ENCODE measurements at places on chromosomes 12 and 14.

DNA sequence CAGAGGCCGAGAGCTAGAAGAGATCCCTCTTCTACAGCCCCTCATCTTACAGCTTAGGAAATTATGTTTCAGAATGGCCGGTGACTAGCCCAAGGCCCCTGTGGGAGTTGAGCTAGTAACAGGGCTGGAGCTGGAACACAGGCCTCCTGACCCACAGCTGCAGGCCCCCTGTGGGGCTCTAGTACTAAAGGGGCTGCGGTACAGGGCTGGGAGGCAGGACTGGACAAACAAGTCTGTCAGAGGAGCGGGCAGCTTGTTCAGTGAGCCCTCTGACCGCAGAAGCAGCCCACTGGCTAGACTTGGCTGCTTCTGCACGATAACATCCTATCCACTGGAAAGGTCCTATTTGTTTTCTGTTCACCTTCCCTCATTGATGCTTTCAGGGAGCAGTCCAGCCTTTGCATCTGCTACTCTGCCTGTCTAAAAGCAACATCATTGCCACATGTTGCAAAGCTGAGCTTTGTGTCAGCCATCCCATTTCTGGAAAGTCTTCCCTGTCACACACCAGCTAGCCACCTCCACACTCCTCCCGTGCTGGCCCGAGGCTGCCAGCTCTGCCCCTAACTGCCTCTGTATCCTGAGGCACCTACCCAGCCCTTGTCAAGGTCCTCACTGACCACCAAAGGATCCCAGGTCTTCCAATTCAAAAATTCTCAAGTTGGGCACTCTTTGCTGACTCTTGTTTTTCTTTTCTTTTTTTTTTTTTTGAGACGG is 10.2 kb downstream of the PSMC1 start:
- no peak for DNase-seq

DNA sequence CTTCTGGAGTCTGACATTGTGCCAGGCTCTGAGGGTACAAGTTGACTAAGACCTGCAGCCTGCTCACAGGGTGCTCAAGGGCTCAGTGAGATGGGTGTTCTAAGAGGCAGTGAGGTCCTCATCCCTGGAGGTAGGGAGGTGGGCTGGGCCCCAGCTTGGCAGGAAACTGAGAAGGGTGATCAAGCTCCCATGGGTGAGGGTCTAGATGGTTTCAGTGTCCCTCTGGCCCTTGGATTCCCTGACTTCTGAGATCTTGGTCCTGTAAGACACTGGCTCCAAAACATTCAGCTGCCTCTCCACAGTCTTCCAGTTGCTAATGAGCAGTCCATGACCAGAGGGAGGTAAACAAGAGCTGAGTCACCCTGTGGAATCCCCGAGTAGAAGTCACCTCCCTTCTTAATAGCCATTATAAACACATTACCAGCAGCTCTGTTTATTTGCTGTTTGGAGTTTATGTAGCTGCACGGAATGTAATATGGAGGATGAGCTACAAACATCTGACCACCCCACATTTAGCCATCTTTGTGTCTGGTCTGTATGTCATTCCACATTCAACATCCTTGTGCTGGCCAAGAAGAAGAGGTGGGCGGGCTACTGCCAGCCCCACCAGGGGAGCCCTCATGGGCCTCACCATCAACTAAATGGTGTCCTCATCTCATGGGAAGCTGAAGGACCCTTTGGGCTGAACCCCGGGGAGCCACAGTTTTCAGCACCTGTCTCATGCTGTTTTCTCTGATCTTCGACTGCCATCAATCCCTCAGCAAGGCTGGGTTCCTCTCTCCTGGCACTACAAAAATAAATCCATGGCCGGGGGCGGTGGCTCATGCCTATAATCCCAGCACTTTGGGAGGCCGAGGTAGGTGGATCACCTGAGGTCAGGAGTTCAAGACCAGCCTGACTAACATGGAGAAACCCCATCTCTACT is 37.2 kb upstream of the BDKRB2 start:
- DNase-seq, result no peak

DNA sequence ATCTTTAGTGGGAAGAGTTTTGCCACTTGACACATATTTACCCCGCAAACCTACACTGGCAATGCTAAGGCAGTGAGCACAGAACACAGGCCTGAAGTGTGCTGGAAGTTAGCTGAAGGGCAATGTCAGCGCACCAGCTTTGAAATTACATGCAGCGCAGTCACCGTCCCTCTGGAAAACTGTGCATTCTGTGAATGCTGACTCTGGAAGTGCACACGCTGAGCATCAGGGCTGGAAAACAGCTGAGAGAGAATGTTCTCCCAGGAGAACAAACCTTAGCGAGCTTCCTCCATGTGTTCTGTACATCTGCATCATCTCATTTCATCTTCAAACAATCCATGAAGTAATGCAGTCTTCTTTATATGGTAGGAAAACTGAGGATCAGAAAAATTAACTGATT is 448.2 kb downstream of the NRXN3 start:
- DNase-seq, result no peak

DNA sequence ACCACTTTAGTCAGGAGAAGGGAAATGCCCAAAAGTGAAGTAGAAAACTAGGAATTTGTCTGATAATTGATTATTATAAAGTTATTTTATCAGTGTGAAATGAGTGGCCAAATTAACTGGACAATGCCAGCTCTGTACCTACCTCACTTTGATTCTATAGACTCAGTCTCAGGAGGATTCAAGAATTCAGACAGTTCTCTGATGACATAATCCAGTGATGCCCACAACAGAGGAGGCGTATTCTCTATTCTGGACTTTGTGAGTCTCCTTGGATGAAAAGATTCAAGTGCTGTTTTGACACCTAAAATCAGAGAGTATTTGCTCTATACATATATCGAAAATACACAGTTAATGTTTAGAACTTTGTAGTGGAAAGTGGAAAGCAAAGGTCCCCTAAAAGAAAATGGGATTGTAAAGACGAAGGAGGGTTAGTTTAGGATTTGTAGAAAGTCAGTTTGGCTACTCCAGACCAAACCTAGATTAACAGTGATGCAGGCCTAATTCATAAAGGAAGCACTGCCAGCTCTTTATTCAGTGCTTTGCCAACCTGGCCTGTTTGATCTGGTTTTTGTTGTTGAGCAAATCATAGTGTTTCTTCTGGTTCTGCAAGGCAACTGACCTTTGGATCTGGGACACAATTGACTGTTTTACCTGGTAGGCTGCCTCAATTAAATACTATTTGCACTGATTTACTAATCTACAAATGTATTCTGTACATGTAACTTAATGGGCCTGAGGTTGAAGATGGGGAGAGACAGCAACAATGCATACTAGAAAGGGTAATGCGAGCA is 67.4 kb downstream of the DAD1 start:
- no peak for DNase-seq

DNA sequence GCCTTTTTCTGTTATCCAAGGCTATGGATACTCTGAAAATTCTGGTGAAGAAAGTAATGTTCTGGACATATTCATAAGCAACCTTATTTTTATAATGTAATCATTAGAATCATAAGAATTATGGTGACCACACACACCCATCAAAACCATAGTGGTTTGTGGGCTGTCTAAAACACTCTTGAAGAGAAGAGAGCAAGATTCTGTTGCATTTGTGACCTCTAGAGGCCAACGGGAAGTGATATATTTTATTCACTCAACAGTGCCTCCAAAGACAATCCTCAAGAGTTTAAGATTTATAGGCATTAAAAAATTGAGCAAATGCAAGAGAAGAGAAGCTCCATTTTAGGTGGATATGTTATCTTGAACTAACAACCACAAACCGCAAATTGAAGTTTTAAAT is 68.5 kb upstream of the LGR5 start:
- DNase-seq, result no peak

GRCh38 chr14:68777644-68778043 is 15.2 kb downstream of the ZFP36L1 start:
- no peak for DNase-seq

GRCh38 chr12:2013086-2013485 is 8.8 kb upstream of the DCP1B start:
- no peak for DNase-seq

DNA sequence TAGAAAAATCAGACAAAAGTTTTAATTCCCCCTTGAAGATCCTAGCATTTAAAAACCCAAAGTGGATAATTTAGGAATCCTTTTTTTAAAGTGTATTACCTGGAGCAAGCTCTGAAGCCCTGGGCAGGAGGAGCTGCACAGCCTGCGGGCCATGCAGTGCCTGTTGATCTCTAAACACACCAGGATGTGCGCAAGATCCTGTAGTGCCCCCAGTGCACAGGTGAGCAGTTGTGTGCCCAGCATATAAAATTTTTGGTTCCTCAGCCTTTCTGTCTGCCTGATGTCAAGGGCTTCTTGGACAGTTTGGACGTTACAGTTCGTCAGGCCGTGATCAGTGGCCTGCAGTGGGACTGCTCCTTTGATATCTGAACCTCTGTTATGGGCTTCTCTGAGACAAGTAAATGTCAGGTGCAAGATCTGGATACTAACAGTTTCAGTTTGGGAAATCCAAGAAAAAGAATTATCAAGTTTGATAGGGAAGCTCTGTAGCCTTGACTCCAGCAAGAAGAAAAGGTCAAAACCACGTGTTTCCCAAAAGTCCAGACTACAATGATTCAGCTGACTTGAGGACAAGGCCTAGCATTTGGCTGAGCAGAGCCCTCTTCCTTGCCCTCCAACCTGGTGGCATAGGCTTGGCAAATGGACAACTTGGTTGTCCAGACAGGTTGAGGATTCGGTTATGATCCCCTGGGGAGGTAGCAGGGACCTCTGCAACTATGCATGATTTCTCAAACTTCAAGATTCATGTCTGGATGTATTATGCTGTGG is 1.0 kb downstream of the ATXN7L3B start:
- peak; percentile 4 for DNase-seq

DNA sequence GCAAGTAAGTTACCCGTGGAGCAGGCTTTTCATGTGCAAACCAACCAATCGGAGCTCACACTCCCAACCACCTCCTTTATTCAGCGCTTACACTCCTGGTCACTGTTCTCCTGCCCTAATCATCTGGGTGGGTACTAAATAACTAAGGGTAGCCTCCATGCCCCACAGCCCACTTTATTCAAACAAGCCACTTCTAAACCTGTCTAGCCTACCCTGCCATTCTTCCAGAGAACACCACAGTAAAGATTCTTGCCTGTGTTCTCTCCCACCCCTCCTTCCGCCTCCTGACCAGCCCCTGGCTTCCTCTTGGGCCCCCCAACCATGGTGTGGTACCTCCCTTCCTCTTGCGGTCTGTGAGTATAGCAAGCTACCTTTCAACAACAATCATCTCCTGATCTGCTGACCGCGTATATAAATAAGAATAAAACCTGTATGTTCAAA is 581.9 kb downstream of the VRK1 start:
- DNase-seq, result no peak

GRCh38 chr12:75549989-75550388 is 38.6 kb upstream of the KRR1 start:
- no peak for DNase-seq

DNA sequence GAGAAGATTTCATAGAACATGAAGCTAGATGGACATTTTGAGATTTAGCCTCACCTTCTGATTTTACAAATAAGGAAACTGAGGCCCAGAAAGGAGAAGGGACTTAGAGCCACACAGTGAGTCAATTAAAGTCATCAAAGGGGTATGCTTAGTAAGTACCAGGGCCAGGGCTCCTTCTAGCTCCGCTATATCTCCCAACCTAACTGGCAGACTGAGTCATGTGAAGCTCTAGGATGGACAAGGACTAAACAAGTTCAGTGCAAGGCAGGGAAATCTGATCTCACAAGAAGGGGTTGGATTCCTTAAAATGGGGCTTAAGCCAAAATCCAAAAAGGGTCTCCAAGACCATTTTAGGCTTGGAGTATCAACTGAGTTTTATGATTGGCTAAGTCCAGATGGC is 215.8 kb downstream of the PHLDA1 start:
- DNase-seq, result no peak

DNA sequence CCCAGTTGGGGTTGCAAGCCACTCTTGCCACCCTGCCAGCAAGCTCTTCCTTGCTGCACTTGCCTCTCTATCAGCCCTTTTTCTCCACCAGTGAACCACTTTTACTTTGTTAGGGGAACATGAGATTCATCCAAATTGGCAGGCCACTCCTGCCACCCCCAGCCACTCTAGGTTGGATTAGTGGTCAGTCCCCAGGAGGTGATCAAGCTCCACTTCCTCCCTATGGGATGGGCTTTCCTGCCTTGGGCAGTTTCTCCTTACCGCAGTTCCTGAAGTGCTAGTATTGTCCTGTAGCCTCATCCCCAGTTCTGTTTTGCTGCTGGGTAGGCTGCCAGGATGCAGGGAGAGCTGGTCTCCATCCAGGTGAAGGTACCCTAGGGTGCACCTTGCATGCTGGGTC is 104.5 kb downstream of the ALG10 start:
- DNase-seq, result no peak

GRCh38 chr12:67681105-67681778 is 32.7 kb downstream of the DYRK2 start:
- DNase-seq, result no peak

DNA sequence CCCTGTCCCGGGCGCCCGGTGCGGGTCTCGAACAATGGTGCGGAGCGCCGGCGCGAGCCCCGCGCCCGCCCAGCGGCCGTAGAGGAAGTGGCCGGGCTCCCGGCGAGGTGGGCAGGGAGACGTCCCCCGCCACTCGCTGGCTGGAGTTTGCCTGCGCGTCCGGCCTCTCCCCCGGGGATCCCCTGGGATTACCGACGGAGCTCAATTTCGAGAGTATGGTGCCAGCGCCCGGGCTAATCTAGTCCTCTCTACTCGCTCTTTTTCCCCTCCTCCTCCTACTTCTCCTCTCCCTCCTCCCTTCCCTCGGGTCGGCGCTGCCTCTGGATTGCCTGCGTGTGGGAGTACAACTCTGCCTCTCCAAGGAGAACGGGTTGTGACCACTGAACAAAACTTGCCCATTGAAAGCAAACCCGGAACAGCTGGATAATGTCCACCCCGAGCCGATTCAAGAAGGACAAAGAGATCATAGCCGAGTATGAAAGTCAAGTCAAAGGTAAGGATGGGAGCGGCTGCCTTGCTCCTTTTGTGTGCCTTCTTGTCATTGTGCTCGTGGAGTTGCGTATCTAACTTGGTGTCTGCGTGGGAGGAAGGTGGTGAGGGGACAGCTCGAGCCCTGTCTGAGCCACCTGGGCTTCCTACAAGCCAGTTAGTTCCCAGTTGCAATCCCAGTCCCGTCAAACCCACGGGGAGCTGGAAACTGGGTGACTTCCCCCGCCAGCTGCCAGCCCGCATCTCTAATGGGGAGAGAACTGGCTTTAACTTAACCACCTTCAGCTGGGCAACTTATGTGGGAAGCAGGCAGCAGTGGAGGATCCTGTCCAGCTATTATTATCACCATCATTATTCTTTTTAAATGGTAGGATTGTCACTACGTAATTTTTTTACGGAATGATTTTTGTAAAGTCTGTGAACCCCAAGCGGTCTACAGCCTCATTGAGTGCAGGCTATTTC is at the start of gene SRGAP1:
SRGAP1 (plus strand) TSS at position 310 of the 951 bp plus-strand sequence; CDS start at position 427, 117 bp downstream.
- peak; percentile 48 for DNase-seq
